Stimulated activated CD4-positive, alpha-beta T cell treated with anti-CD3 and anti-CD28 coated beads, Interleukin-2, amount 100 ng/mL, for 48 hours (primary cell): ENCODE measurements at places on chromosomes 2 and 18.

GRCh38 chr2:219384083-219384713, 3.5 kb downstream of the DNPEP start:
- no peak for DNase-seq

GRCh38 chr18:70578480-70578879, 289.6 kb downstream of the SOCS6 start:
- DNase-seq, result no peak

DNA sequence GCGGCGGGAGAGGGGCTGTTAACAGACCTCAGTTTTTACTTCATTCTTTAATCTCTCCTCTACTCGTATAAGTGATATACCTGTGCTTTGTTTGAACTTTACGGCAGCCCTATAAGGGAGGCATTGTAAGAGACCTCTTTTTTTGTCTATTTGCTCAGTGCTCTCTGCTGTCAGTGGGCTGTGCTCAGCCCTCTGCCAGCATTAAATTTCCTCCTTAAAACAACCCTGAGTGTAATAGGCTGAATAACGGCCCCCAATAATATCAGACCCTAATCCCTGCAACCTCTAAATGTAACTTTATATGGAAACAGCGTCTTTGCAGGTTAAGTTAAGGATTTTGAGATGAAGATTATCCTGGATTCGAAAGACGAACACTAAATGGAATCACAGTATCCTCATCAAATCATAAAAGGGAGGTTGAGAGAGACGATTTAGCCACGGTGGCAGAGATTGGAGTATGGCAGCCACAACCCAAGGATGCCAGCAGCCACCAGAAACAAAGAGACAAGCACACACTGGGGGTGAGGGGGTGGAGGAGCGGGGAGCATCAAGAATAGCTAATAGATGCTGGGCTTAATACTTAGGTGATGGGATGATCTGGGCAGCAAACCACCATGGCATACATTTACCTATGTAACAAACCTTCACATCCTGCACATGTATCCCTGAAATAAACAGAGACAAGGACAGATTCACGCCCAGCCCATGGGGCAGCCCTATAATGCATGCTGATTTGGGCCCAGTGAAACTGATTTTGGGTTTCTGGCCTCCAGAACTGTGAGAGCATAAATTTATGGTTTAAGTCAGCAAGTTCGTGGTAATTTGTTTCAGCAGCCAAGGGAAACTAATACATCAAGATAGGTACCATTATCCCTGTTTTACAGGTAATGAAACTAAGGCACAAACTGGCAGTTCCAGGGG, 894 bp upstream of the FARSB start:
- no peak for DNase-seq

GRCh38 chr2:44730593-44730992, 210.9 kb upstream of the SIX3 start:
- DNase-seq, result no peak

DNA sequence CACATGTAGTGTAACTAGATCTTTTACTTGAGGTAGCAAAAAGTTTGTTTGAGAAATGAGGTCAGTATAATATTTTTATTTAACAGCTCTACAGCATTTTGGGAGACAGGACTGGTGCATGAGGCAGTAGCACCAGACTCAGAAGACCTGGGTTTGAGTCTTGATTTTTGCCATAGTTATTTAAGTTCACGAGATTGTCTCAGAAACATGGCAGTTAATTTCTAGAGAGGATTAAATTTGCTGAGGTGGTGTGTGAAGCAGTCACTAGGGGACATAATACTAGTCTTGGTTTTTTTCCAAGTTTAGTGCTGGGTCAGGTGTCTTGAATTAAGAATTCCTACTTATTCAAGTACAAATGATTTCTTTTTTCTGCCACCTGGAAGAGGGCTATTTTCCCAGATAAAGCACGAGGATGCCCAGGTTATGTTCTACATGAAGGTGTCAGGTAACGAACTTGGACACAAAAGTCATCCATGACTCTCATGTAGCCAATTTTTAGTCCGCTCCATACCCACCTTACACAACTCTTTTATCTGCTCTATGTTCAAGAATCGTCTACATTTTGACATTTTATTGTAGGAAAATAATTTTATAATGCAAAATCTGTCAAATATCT, 1.4 kb downstream of the MARCHF7 start:
- no peak for DNase-seq

DNA sequence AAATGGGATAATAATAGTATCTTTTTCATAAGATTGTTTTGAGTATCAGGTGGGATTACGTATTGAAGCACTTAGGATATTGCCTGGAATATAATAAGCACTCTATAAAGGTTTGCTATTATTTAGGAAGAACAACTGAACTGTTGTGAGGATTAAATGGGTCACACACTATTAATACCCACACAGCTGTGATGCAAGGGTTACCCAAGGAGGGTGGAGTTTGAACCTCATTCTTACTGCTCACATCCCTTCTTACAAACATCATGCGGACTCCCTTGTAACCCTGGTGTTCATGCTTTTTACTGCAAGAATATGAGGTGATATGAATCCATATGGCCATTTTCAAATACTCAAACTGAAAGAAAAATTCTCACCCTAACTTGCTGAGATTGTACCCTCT, 113.5 kb downstream of the KCTD1 start:
- DNase-seq, result no peak

DNA sequence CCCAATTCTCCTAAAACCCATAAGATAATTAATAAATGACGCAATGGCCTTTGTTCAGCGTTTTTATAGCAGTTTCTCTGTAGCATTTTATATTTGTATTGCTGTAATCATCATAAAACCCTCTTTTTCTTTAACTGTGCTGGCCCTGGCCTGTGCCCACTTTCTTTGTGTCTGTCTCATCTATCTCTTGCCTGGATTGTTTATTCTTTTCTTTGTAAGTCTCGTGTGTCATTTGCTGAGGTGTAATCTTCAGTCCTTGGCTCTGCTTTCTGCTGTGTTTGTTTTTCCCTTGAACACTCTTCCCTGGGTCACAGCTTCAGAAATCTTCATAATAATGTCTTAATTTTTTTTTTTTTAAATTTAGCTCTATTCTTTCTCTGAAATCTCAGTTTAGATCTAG, 525.8 kb upstream of the LINC00305 start:
- no peak for DNase-seq

DNA sequence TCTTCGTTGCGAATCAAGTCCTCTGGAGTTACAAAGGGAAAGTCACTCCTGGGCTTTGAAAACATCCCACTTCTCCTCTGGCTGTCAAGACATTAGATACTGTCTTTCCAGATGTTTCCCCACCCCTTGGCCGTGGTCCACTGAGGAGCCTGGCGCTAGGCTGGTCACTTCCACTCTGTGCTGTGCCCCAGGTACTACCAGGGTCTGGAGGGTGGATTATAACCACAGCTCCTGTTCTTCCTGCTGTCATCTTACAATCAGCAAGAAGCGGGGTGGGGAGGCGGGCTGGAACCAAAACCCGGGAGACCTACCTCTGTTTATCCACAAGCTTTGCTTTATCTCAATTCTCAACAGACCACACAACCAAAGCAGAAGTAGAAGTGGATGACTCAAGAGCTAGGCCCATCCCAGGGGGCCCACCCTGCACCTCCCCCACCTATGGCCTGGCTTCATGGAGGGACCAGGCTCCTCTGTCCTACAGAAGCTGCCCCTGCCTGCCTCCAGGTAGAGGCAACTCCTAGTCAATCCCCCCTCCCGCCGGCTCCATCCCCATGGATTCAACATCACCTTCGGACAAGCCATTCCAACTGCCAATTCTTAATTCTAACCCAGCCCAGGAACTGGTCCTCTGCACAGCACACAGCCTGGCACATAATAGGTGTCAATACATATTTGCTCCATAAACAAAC, 17.8 kb downstream of the SMAD7 start:
- no peak for DNase-seq

- no peak for DNase-seq
Observed at GRCh38 chr2:240351088-240351741, 84.2 kb upstream of the GPC1 start.

DNA sequence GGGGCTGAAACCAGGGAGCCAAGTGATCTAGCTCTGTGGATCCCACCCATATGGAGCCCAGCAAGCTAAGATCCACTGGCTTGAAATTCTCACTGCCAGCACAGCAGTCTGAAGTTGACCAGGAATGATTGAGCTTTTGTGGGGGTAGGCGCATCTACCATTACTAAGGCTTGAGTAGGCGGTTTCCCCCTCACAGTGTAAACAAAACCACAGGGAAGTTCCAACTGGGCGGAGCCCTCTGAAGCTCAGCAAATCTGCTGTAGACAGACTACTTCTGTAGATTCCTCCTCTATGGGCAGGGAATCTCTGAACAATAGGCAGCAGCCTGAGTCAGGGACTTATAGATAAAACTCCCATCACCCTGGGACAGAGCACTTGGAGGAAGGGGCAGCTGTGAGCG, 96.7 kb downstream of the CCDC148 start:
- no peak for DNase-seq

DNA sequence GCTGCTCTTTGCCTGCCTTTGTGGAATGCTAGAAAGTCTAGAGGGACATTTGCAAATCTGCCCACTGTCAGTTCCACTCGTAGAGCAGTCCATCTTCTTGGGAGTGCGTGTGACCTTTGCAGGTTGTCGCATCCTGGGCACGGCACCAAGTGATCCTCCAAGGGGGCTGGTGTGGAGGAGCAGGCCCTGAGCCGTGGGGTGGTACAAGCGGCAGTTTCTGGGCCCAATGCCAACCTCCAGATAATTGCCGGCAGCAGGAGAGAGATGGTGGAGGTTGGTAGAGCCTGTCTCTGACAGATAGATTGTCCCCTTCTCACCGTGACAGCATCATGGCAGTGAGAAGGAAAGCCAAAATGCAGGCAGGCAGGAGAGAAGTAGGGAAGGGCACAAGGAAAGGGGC, 150.7 kb upstream of the SLC14A2 start:
- no peak for DNase-seq

DNA sequence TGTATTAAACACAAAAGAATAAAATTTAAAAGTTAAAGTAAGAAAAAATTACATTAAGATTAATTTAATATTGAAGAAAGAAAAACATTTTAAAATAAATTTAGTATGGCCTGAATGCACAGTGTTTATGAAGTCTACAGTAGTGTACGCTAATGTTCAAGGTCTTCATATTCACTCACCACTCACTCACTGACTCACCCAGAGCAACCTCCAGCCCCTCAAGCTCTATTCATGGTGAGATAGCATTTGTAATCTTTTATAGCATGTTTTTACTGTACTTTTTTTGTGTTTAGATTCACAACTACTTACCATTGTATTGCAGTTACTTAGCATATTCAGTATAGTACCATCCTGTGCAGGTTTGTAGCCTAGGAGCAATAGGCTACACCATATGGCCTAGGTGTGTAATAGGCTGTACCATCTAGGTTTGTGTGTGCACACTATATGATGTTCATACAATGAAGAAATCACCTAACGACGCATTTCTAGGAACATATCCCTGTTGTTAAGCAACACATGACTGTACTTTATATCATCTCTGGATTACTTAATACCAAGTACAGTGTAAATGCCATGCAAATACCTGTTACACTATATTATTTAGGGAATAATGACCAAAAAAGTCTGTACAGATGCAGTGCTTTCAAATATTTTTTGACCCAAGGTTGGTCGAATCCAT, 144.0 kb upstream of the IL1R2 start:
- no peak for DNase-seq

GRCh38 chr2:41966431-41966893, 81.4 kb upstream of the PKDCC start:
- DNase-seq, result no peak

- DNase-seq, result no peak
Observed at GRCh38 chr18:50586710-50587109, 26.8 kb downstream of the MAPK4 start.

DNA sequence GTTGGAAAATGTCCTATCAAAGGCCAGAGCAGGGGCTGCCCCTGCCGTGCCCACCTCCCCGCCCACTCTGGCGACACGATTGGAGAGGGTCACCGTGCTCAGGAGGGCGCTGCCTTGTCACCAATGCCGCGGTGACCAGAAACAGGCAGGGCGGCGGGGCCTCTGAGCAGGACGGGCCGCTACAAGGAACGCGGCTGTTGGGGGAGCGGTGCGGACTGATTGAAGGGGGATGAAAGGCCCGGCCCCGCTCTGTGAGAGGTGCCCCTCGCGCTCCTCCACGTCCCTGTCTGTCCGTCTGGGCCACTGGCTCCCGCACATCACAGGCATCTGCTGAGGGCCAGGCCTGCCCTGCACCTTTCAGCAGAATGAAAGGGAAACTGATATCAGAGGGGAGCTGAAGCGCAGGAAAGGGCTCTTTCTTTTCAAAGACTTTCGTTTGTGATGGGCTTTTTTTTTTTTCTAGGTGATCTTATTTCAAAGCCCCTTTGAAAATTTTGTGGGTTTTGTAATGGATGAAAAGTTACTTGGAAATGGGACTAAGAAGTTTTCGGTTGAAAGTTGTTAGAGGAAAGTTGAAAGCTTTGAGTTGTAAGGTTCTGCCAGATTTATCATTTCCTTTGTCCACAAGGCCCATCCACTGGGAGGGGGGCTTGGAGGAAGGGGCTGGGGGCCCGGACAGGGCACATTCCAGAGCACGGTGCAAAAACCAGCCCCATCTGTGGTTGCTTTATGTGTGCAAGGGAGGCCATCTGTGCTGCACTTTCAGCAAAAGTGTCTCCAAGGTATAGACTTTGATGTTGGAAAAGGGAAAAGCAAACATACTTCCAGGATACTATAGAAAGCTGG, 244.2 kb downstream of the KLHL29 start:
- DNase-seq, result no peak

GRCh38 chr2:98710734-98711133, 20.2 kb downstream of the MGAT4A start:
- no peak for DNase-seq

- no peak for DNase-seq
Observed at GRCh38 chr2:153235516-153235915, 243.0 kb downstream of the RPRM start.

GRCh38 chr18:3029215-3029952, 16.4 kb upstream of the LPIN2 start:
- DNase-seq, result no peak

GRCh38 chr18:5282770-5283169, 12.8 kb downstream of the ZBTB14 start:
- DNase-seq, result no peak

DNA sequence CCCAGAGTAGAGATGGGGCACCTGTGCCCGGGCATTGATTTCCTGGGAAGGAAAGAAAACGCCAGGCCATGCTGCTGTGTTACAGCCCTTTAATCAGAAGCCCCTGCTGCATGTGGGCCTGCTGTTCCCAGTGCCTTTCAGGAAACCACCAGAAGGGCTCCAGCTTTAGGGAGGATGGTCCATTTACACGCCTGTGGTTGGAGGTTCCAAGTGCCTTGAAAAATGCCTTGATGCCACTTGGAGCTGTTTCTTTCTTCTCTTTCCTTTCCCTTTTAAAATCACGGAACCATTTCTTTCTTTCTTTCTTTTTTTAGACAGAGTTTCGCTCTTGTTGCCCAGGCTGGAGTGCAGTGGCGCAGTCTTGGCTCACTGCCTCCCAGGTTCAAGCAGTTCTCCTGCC, 60.5 kb downstream of the AGAP1 start:
- no peak for DNase-seq
